Left renal pelvis (tissue), 4 donors: ENCODE measurements at places on chromosomes 1 and 21. TPM values are rescaled to one million over a fixed set of nuclear protein-coding genes. Genes with fewer than 3 reads are reported as not detected.

DNA sequence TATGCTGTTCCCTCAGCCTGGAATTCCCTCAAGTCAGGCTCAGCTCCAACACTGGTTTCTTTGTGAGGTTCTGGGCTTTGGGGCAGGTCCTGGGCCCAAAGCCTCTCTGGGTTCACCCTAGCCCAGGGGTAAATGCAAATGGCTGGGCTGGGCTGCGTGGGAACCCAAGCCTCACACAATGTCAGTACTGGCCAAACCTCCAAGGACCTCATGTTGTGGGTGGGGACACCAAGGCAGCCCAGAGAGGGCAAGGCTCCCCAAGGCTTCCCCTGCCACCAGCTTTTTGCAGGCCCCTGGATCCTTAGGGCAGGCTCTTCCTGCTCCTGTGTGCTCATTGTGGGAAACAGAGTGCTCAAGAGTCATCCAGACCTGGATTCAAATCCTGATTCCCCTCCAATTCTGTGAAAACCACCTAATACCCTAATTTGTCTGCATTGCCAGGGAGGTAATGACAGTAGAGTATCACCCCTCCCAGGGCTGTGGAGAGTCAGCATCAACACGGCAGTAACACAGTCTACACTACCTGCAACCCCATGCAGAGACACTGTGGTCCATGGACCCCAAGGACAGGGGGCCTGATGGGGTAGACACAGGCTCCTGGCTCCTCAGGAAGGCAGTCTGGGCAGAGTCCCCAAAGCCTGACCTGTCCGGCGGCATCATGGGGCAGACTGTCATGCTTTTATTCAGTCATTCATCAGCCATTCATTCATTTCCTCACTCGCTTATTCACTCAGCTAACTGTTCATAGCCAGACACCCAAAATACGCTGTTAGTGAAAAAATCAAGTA lies 85.7 kb downstream of the DMRTB1 start:
- DNase-seq = no peak

C8B gene
- polyA plus RNA-seq = not detected

DNA sequence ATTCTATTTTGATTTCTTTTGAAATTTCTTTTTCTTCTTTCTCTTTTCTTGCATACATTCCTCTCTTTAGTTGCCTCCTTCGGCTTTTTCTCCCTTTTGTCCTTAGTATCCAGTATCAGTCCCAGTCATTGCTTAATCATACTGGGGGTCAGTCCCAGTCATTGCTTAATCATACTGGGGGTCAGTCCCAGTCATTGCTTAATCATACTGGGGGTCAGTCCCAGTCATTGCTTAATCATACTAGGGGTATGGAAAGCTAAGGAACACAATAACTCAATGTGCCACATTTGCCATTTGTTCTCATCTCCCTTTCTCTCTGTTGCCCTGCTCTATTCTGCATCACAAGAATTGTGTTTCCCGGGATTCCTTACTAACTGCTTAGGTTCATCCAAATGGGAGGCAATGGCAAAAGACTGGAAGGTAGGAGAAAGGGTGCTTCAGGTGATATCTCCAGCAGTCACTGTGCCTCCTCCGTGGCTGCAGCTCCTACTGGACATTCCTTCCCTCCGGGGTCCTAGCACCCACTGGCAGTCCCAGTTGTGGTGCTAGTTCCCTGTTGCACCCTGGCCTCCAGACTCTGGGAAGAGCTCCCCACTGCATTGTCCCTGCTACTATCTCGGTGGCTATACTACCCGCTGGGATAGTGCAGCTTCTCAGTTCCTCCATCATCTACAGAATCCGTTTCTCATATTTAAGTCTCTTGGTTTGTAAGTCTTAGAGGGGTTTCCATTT lies 32.6 kb upstream of the LAMC1 start:
- DNase-seq = no peak

MTARC2 gene
- 53.1 TPM for polyA plus RNA-seq

GRCh38 chr1:52636721-52637695 lies 4.0 kb downstream of the SHISAL2A start:
- no peak for DNase-seq

TMIGD3 gene
- polyA plus RNA-seq = 0.93 TPM

GRCh38 chr1:162210196-162210595 lies 140.7 kb downstream of the NOS1AP start:
- DNase-seq = no peak

DNA sequence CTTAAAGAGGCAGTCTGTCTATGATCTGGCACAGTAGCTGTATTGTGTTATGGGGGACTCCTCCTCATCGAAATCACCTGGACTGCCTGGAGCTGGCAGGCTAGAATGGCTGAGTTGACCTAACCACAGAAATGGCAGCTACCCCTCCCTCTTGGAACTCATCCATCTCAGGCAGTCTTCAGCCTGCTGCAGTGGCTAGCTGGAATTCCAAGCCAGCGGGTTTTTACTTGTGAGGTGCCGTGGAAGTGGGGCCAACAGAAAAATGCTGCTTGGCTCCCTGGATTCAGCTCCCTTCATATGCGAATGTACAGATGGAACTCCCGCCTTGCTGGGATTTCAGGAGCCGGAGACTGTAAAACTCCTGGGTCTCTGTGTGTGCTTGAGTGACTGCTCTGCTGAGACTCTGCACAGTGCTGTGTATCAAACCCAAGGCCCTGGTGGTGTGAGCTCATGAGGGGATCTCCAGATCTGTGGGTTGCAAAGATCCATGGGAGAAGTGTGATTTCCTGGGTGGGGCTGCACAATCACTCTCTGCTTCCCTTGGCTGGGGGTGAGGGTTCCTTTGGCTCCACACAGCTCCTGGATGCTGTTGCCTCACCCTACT lies 316.9 kb downstream of the CTH start:
- no peak for DNase-seq

DNA sequence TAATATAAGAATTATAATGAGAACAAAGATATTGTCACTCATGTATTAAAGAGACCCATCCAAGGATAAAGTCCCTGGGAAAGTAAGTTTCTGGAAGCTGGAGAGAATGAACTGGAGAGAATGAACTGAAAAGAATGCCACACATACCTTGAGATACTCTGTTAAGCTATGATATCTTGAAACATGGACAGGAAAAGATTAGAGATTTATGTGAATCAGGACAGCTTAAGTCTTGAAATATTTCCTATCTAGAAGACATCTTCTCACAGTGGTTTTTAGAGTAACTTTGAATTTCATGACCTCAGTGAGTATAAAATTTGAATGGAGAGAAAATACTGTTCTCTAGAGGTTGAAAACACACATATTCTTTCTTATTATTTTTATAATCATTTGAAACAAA lies 201.3 kb upstream of the HMCN1 start:
- DNase-seq = no peak

- DNase-seq = no peak
Observed at GRCh38 chr1:244319283-244320132, 132.2 kb downstream of the ADSS2 start.

EPHB2 gene
- 16.0 TPM for polyA plus RNA-seq

DNA sequence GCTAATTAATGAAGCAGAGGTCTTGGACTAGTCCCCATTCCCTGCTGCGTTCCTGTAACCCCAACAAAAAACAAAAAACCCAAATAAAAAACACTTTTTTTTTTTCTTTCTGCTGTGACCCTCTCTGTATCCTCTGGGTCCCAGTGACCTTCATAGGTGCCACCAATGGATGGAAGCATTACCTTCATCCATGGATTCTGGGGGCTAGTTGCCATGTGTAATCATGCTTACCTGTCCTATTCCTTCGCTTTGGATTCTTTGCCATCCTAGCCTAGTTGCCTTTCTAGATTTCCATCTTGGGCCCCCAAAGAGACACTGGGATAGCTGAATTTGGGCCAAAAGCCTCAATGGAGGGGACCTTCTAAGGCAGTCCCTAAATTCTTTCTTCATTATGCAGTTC lies 1208.7 kb downstream of the BRINP3 start:
- DNase-seq = no peak

GRCh38 chr1:150148837-150149270 lies 862 bp upstream of the PLEKHO1 start:
- no peak for DNase-seq

- DNase-seq = no peak
Observed at GRCh38 chr21:23949493-23949892, 1657.8 kb downstream of the MRPL39 start.

- no peak for DNase-seq
Observed at GRCh38 chr1:54975356-54976108, 4.9 kb upstream of the TMEM61 start.

DNA sequence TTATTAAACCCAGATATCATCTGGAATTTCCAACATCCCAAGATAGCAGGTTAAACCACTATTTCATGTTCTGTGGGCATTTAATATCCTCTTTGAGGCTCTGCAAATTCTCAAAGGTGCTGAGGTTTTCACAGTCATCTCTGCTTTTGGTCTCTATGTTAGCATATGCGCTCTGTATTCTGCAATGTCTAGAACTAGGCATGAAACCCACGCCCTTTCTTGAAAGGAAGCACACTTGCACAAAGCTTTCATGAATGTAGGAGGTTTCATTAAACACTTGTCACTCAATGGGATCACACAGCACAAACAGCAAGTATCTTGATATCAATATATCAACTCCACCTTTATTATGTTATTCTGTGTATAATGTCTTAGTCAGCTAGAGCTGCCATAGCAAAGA lies 172.0 kb upstream of the USP24 start:
- no peak for DNase-seq
